ENCODE measurements at places on chromosomes 11 and 22. TPM values are rescaled to one million over a fixed set of nuclear protein-coding genes. Genes with fewer than 3 reads are reported as not detected.

The UBQLN3 gene
- polyA plus RNA-seq = 0.07 TPM

The XNDC1N gene
- polyA plus RNA-seq = 3.0 TPM

GRCh38 chr11:1559111-1559951 is 12.7 kb downstream of the DUSP8 start:
- no peak overlapping the region for H3K4me3 ChIP-seq
- H3K27ac ChIP-seq = no peak overlapping the region
- H3K27me3 ChIP-seq = peaks cover 78% of the 10 kb centered on the region
- no peaks in the 10 kb centered on the region for H3K36me3 ChIP-seq

GRCh38 chr11:9187616-9188015 is 77.5 kb downstream of the DENND5A start:
- no peaks in the 10 kb centered on the region for H3K4me1 ChIP-seq
- H3K27ac ChIP-seq = no peak overlapping the region
- H3K36me3 ChIP-seq = peaks cover 10% of the 10 kb centered on the region
- H3K27me3 ChIP-seq = no peaks in the 10 kb centered on the region
- no peak for DNase-seq

DNA sequence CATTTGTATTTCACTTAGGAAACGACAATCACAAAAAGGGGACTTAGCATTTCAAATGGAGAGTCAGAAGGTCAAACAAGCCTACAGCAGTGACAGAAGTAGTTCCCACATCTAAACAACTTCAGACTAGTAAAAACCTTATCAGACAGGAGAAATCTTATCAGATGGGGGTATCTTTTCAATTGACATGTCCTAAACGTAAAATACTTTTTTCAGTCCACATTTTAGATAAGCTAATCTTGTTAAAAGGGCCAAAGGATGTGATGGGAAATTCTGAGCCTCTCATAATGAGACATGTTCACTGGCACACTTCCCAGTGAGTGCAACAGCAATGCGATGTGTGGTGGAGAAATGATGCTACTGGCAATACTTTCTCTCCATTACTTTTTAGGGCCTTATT is 2.4 kb downstream of the MAPK1 start:
- H3K27ac ChIP-seq = no peak overlapping the region
- no peaks in the 10 kb centered on the region for H3K27me3 ChIP-seq

DNA sequence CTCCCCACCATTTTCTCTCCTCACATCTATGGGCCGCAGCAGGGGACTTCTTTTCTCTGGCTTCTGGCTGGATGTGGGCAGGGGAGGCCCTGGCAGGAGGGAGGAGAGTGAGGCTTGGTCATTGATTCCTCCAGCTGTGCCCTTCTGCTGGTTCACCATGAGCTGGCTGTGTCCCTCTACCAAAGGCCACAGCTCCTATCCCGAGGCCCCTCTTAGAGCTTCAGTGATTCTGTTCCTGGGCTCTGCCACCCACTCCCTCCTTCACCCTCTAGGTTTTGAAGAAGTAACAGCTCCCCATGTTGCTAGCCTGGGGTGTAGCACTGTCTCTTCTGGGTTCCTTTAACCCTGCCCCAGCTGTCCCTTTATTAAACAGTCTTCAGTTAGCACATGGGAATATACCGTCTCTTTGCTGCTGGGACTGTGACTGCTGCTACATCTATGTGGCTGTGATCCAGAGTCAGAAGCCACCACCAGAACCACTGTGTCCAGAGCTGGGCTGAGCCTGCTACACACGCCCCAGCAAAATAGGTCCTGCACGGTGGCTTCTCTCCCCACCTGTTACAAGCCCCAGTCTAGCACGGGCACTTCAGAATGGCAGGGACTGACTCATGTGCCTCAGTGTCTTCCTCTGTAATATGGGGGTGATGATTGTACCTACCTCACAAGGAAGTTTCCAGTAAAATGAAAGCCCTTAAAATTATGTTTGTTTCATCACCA is 578 bp upstream of the PARVG start:
- H3K4me1 ChIP-seq = peaks cover 12% of the 10 kb centered on the region
- no peaks in the 10 kb centered on the region for H3K27me3 ChIP-seq
- no peak overlapping the region for H3K27ac ChIP-seq
- H3K4me3 ChIP-seq = no peak overlapping the region

DNA sequence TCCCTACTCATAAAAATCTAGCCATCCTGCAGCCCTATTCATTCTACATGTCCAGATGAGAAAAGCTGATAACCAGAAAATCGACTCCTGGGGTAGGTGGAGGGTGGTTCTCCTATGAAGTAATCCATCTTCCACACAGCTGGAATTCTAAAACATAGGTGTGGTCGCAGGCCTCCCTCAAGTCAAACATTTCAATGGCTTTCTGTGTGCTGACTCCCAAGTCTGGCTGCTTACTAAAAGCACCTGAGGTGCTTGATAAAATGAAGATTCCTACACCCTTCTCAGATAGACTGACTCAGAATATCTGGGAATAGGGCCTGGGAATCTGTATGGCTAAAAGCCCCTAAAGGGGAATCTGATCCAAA is 26.1 kb downstream of the IRAG1 start:
- no peak overlapping the region for H3K4me3 ChIP-seq
- H3K36me3 ChIP-seq = no peaks in the 10 kb centered on the region
- H3K27ac ChIP-seq = no peak overlapping the region
- DNase-seq = no peak
- H3K27me3 ChIP-seq = no peaks in the 10 kb centered on the region

- H3K27ac ChIP-seq = no peak overlapping the region
- no peaks in the 10 kb centered on the region for H3K36me3 ChIP-seq
- H3K4me3 ChIP-seq = no peak overlapping the region
- no peaks in the 10 kb centered on the region for H3K4me1 ChIP-seq
- no peaks in the 10 kb centered on the region for H3K27me3 ChIP-seq
These were observed 77.7 kb upstream of the SC5D start for GRCh38 chr11:121214861-121215260.

DNA sequence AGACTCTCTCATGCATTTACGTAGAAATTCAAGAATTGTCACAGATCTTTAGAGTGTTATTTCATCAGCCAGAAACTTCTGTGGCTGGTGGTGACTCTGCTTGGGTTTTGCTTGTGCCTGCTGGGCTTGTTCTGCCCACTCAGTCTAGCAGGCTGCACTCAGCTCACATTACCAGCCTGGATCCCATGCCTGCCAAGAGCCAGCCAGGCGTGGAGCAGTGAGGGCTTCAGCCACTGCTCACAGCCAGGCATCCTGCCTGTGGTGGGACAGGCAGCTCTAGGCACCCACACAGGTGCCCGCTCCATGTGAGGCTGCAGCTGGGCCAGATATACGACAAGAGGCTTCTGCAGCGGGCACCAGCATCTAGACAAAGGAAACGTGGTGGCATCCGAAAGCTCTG is 1213.3 kb upstream of the RAG2 start:
- no peak overlapping the region for H3K27ac ChIP-seq
- H3K27me3 ChIP-seq = no peaks in the 10 kb centered on the region
- no peaks in the 10 kb centered on the region for H3K36me3 ChIP-seq

All from thymus (tissue), 14 donors.